ENCODE measurements at places on chromosomes 6 and 20.

DNA sequence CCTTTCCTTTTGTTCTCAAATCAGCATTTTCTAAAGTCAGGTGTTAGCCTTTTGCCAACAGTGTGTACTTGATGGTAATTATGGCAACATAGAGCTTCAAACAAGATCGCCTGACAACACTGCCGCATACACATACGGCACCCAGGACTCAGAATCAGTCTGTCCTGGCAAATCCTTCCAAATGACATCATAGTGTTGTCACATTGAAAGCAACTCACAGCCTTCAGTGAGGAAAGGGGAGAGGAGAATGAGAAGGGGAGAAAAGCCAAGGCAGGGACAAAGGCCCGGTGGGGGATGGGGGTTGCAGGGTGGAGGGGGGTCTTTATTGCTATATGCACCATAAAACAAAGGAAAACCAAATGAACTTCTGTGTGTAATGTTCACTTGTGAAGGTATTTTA is 65.7 kb upstream of the PTGIS start:
- no peak for DNase-seq

GRCh38 chr6:168507297-168507696 is 66.3 kb downstream of the SMOC2 start:
- no peak for DNase-seq

- no peak for DNase-seq
These were observed 123.8 kb downstream of the FAM83B start for GRCh38 chr6:54970337-54970736.

- DNase-seq: no peak
These were observed 568.5 kb downstream of the UTRN start for GRCh38 chr6:144853603-144854002.

- no peak for DNase-seq
These were observed 13.0 kb downstream of the AFDN start for GRCh38 chr6:167839755-167840154.

DNA sequence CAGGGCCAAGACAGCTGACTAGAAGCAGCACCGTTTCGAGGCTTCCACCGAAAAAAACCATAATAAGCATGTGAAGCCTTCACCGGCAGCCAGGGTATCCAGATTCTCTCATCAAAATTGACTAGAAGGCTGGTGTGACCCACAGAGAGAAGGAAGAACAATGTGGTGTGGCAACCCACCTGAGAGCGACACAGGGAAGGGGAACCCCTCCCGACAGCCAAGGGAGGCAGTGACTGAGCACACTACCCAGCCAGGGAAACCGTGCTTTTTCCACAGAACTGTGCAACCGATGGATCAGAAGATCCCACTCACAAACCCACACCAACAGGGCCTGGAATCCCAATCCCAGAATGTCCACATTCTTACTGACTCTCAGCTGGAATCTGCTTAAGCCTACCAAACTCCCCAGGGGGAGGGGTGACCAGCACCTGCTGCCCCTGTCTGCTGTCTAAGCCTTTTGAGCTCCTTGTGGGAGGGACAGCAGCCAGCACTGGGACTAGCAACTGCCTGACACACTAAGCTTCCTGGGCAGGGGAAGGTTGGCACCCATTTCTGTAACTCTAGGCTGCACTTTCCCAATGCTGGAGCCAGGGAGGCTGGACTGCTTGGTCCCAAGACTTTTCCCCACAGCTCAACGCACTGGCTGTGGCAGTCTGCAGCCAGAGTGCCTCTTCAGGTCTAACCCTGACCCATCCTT is 231.9 kb upstream of the FAM83B start:
- no peak for DNase-seq

DNA sequence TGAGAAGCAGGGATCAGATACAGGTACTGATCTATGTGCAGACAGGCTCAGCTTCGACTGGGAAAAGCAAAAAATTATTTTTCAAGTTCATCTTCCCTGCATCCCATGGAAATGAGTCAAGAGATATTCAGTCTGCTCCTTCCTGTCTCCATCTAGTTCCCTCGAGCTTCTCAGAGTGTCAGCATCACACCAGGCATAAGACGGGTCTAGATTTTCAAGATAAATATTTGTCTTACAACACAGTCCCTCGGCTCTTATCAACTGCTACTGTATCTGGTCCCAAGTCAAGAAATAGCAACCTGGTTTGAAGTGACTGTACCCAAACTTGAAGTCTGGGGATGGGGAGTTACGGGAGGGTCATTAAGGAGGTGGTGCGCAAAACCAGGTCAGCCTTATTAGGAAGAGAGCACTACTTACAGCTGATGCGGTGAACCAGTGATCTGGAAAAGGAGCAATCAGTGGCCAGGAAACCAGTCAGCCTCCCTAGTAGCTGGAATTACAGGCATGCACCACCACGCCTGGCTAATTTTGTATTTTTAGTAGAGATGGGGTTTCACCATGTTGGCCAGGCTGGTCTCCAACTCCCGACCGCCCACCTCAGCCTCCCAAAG is 29.7 kb downstream of the ZMYND8 start:
- peak; percentile 36 for DNase-seq

GRCh38 chr6:41767112-41767833 is 12.4 kb downstream of the FRS3 start:
- DNase-seq: peak; percentile 89

DNA sequence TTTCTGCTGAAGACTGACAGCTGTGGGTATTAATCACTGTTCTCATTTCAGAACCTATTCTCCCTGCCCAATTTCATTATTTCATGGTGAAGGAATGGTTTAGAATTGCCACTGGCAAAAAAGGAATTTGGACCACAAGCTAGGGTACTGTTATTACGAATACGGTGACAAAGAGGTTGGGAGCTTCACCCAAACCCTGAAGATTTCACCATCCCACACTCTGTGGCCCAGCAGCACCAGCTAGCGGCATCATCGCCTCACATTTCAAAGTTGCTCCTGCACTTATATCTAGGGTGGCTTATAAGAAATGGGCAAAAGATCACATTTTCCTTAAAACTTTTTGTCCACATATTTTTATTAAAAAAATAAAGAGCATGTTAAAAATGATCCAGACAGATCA is 236.1 kb downstream of the SYNDIG1 start:
- DNase-seq: peak; percentile 7

DNA sequence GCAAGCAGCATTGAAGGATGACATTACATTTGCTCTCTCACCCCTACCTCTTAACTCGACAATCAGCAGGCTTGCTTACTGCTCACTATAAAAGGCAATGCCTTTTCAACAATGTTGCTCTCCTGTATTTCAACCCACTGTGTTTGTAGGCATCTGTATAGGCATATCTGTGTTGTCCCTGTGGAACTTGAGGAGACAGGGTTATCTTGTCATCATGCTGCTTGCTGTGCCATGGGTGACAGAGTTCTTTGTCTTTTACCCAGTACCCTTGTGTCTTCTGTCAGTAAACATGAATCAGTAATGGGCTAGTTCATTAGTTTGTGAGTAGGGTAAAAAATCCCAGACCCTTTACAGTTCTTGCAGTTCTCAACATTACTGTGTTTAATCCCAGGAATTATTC is 25.2 kb downstream of the PHF3 start:
- no peak for DNase-seq

DNA sequence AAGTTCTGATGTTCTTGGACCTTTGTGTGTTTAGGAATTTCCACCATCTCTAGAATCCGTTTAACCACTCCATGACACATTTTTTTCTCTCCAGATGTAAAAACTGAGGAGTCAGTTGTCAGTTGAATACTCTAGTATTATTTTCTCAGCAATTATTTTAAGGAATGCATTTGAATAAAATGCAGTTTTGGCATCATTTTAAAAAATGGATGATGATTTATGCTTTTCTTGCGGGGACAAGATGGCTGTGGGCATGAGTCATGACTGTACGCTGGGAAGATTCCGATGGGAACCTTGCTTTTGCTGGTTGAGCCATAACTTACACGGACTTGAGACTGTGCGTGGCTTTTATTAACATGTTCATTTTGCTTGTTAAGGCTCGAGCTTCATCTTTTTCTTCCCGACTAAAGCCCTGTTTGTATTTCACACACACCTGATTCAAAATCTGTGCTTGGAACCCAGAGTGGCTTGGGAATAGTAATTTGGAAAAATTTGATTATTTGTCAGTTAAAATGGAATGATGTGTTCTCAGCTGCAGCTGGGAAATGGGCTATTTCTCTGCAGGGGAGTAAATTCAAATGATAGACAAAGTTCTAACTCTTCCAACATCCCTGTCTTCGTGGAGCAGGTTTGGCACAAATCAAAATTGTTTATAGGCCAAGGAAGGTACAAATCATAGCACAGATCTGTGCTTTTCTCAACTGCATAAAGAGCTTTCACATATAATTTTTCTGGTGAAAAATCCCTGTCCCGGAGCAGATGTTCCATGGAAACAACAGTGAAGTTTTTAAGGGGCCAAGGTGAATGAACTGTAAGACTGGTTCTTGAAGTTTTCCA is 470.5 kb upstream of the JAG1 start:
- DNase-seq: peak; percentile 94

- DNase-seq: peak; percentile 53
These were observed 51.1 kb downstream of the TCP11 start for GRCh38 chr6:35089935-35090505.

- no peak for DNase-seq
These were observed 9.1 kb downstream of the COL11A2 start for GRCh38 chr6:33183071-33183683.

- DNase-seq: peak; percentile 81
These were observed 41.7 kb downstream of the MOCS1 start for GRCh38 chr6:39892490-39893129.

DNA sequence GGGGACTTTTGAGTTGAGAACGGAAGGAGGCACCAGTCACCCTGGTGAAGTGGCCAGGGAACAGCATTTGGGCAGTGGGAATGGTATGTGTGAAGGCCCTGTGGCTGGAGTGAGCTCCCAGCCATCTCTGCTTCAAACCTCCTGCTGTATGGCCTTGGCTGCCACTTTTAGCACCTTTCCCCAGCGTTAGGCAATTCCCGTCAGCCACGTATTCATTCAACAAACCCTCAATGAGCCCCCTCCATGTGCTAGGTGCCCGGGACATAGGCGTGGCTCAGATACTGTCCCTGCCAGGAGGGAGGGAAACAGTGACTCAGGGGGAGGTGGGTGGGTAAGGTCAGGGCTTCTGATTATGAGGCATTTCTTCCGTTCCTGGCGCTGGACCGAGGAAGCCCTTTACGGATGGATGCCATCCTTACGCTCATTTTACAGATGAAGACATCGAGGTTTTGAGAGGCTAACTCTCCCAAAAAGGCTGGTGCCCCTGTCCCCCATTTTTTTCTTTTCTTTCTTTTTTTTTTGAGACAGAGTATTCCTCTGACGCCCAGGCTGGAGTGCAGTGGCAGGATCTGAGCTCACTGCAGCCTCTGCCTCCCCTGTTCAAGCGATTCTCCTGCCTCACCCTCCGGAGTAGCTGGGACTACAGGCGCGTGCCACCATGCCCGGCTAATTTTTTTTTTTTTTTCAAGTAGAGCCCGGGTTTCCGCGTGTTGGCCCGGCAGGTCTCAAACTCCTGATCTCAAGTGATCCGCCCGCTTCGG is 37.5 kb downstream of the SRC start:
- DNase-seq: peak; percentile 38

DNA sequence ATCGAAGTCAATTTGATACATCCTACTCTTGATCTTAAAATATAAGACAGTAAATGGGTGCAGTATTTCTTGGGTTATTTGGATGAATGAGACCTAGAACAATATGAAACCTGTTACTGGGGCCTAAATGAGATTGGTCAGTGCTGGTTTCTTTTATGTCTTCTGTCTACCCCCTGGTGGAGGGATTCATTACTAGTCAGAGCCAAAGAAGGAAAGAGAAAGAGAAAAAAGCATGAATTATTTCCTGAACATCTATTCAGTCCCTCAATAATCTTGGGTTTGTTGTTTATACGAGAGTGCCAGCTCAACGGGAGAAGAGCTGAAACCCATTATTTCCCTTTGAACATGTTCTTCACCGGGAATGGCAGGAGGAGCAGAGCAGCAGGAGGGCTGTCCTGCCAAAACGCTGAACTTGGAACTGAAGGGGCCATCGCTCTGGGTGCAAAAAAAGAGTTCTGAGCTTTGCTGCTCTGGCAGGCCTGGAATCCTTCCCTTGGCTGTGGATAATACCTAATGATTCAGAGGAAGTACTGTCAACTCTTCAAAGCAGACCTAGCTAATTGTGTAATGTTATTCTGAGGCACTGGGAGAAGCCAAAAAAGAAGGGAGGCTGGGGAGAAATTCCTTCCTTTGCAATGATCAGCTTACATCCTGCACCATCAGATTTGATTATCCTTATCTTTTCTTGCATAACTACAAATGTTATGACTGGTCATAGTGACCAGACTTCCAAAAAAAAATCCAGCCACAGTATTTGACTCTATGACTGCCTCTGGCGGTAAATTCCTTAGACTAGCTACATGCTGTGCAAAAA is 72.0 kb downstream of the BLOC1S5 start:
- peak; percentile 99 for DNase-seq

GRCh38 chr6:81838724-81839426 is 86.4 kb upstream of the TENT5A start:
- DNase-seq: no peak

- no peak for DNase-seq
These were observed 10.7 kb upstream of the ULBP3 start for GRCh38 chr6:150079604-150080003.

DNA sequence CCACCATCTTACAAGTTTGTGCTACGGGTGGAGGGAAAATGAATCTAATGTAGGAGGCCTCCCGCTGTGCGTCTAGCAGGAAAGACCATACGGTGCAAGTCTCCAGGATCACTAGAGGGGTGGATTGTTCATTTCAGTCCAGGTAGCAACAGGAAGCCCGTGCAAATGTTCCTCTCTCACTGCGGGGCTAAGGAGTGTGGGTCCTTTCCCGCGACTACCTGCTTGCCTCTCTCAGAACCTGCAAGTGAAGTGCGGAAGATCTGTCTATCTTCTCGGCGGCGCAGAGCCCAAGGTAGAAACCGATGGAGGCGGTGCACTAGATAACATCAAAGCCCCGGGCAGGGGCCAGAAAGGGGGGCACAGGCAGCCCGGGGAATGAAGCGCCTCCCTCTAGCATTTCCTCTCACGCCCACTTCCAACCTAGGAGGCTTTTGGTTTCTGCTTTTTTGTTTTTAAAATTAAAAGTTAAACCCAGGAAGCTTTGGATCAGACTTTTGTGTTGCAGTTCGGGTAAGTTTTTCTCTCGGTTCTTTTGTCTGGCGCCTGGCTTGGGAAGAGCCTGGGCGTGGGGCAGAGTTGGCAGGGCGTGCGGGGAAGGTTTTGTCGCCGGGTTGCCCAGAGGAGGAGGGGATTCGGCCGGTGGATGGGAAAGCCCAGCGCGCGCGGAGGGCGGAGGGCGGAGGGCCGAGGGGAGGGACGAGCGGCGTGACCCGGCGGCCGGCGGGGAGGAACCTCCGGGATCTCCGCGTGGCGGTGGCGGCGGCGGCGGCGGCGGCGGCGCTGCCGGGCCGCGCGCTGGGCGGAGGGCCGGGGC is 3.5 kb upstream of the HIVEP1 start:
- DNase-seq: peak; percentile 62

GRCh38 chr6:43451348-43451747 is 4.0 kb downstream of the DLK2 start:
- DNase-seq: no peak

GRCh38 chr20:33559212-33559611 is 69.3 kb downstream of the CBFA2T2 start:
- no peak for DNase-seq

DNA sequence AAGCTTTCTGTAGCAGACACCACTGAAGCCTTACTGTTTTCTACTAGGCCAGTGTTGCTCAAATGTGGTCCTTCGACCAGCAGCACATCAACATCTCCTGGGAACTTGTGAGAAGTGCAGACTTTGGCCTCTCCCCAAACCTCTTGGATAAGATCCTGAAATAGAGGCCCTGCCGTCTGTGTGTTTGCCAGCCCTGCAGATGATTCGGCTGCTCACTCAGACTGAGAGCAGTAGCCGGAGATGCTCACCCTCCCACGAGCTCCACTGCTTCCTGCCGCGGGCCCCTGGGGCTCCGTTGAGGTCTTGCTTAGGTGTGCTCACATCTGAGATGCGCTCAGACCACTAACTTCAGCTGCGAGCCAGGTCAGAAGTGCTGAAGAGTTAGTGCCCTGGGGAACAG is 129.5 kb upstream of the SSTR4 start:
- peak; percentile 83 for DNase-seq

Data from fibroblast of the aortic adventitia (primary cell).